Pancreas (tissue), 10 donors: ENCODE measurements at places on chromosomes 4 and X.

- no peak for DNase-seq
Observed at GRCh38 chr4:103204111-103204510, 6.0 kb upstream of the CENPE start.

GRCh38 chr4:158808399-158808798 is 39.6 kb downstream of the FNIP2 start:
- DNase-seq: no peak

DNA sequence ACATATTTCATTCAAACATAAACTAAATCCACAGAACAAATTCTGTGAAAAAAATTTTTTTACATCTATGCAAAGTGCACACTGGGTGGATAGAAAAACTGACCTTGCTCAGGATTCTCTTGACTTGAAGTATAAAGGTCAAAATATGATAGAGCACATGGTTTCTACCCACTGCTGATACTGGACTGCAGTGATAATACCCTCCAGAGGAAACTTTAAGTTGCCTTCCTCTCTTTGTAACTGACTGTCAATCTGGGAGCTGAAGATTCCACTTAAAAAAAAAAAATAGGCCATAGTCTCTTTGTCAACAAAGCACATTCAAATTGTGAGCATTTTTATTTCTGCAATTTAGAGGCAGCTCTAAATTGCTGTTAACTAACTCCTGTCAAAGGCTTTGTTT is 3.2 kb upstream of the AMMECR1 start:
- DNase-seq: no peak

GRCh38 chr4:154010371-154010770 is 221.5 kb upstream of the SFRP2 start:
- no peak for DNase-seq

GRCh38 chr4:132694775-132695174 is 454.3 kb upstream of the PCDH10 start:
- DNase-seq: no peak

GRCh38 chr4:10159671-10160070 is 43.1 kb upstream of the WDR1 start:
- DNase-seq: no peak
